Right cardiac atrium (tissue), 5 donors: ENCODE measurements at places on chromosomes 2 and 18. TPM values are rescaled to one million over a fixed set of nuclear protein-coding genes. Genes with fewer than 3 reads are reported as not detected.

Gene POTEE
- total RNA-seq, result 0.68 TPM

Gene SH3YL1
- 16.3 TPM for total RNA-seq

Gene WDPCP
- total RNA-seq, result 16.7 TPM

GRCh38 chr2:8674420-8675009 lies 7.3 kb upstream of the ID2 start:
- no peak for DNase-seq

GRCh38 chr2:12715258-12716031 lies 1.3 kb upstream of the TRIB2 start:
- DNase-seq, result no peak

GRCh38 chr2:100161945-100162620 lies 19.7 kb upstream of the AFF3 start:
- no peak for DNase-seq

DNA sequence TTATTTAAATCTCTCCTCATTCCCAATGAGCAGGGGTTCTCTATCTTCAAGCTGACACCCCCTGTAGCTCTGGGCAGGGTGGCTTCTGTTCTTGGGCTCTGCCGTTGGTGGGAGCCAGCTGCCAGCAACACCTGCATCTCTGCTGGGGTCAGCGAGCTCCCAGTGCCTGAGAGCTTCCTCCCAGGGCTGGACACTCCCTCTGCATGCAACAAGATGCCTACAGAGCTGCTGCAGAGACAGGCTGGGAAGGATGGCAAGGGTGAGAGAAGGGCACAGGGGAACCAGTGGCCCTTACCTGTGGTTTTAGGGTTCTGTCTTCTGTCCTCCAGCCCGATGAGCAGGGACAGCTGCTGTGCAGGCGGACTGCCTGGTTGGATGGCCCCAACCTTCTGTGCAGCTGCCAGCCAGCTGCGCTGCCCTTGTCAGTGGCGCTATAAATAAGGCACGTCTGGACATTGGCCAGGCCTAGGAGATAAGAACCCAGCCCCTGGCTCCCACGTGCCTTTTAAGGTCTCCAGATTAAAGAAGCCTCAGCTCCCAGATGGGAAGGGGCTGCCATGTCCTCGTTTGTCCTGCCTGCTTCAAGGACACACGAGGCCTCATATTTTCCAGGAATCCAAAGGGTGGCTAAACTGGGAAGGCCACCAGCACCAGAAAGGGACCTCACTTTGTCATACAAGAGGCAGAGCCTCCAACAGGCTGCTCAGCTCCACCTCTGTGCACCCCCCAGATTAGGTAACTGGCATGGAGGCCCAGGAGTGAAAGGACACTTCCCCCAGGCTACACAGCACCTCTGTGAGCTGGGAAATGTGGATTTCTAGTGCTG lies 39.5 kb upstream of the FHL2 start:
- DNase-seq, result peak; percentile 64
